Stimulated activated CD4-positive, alpha-beta T cell treated with anti-CD3 and anti-CD28 coated beads, Interleukin-2, amount 100 ng/mL, for 4 hours (primary cell): ENCODE measurements at places on chromosomes 13 and 19.

GRCh38 chr13:101673360-101674105 is 221.1 kb downstream of the ITGBL1 start:
- DNase-seq: no peak

- no peak for DNase-seq
Observed at GRCh38 chr19:56727677-56728076, 56.1 kb upstream of the ZNF835 start.

DNA sequence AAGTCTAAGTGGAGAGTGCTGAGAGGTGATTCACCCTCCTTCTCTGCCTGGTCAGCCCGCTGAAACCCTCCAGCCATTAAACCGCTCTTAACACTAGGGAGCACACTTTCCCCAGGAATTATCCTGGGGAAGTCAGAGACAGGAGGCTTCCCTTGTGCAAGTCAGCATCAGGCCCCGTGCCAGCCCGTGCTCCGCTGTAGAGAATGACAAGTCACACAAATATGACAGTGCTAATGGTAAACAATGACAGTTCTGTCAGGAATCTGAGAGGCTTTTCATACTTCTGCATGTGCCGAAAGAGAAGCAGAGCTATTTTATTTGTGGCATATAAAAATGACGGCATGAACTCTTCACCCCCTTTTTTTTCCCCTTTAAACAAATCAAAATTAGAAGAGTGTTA is 816.9 kb upstream of the SLC10A2 start:
- DNase-seq: no peak

DNA sequence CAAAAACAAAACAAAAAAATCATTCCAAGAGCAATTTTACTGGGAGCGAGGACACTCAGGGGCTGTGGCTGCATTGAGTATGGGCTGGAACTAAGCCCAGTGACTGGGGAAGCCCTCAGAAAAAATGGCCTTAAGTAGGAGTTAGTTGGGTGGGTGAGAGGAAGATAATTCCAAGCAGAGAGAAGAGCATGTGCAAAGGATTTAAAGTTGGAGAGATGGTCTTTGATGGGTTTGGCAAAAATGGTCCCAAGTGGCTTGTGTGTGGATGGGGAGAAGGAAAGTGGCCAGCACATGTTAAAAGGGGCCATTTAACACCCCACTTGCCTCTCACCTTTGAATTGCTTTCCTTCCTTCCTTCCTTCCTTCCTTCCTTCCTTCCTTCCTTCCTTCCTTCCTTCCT is 6.7 kb upstream of the CYP4F22 start:
- no peak for DNase-seq

DNA sequence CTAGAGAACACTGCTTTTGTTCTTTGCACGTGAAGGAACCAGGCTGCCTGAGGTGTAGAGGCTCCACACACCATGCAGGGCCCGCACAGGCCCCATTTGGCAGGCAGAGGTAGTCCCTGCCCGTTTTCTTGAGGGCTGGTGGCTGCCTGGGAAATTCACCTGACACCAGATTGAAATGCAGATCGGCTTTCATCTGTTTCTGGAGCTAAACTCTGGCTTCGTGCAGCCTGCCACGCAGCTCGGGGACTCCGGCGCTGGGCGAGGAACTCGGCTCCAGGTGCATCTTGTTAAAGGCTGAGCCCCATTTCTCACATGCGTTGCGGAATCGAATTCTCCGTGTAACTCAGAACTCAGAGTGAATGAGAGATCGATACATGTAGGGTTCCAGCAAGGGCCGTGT is 37.7 kb downstream of the ATP11A start:
- no peak for DNase-seq

- DNase-seq: no peak
Observed at GRCh38 chr19:49491030-49491803, 3.8 kb downstream of the RPL13A start.

GRCh38 chr13:109718726-109719125 is 67.7 kb downstream of the IRS2 start:
- DNase-seq: no peak

DNA sequence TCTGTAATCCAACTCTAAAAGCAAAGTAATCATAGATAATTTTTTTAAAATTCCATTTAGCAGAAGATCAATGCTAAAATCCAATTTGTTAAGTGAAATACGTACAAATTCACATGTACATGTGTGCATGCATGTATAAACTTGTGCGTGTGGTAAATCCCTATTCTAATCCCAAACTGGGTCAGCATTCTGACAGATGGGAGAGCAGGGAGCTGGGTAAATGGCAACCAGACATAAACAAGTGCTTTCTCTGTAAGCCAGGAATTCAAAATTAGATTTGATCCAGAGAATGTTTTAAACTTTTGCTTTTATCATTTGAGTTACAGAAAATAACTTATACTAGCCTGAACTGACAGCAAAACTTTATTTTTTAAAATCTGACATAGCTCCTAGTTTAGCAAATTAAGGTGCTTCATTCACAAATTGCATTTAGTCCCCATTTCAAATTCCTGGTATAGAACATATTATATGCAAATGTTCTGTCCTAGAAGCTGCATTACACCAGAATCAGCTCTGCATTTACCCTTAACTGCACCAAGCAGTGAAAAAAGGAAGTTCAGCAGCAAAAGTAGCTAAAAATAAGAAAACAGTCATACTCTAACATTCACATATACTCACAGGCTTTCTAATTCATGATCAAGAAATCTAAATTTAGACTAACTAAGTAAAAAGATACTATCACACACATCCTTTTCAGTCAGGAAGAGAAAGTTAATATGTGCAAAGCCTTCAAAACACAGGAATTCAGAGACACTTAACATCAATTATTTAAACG is 32.6 kb downstream of the UBL3 start:
- no peak for DNase-seq

DNA sequence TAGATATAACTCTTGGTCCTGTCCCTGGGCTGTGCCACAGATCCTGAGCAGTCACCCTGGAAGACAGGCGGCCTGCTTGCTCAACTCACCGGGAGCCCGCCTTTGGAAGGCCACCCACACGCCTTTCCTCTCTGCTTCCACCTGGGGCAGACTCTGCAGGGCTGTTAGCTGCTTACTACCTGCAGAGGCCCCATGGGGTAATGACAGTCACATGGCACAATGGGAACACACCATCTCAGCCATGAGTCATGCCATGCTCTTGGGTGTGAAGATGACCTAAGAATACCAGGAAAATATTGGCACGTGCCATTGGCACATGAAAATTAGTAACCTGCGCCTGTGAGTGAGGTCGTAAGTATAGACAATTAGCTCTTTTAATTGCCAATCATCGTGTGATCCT is 108.6 kb downstream of the COL4A2 start:
- DNase-seq: no peak

DNA sequence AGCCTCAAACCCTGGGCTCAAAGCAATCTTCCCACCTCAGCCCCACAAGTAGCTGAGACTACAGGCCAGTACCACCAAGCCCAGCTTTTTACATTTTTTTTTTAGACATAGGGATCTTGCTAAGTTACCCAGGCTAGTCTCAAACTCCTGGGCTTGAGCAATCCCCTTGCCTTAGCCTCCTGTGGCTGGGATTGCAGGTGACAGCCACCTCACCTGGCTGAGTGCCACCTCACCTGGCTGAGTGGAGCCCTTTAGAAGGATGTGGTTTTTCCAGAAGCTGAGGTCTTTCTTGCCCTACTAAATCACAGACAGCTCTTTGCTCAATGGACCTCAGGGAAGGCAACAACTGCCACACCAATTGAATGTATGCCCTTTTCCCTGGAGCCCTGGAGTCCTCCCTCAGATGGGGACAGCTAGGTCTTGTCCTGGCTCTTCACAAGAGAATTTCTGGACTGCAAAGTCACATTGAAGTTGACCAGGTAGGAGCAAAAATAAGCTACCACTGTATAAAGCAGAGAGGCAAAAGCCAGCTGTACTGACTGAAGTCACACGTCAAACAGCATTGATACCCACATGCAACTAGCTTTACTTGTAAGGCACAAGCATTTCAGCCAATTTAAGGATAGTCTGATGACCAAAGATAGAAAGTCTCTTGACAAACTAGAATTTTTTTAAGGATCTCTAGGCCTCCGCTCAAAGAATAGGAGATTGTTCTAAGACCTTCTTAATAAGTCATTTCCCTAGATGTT is 14.0 kb downstream of the PDX1 start:
- no peak for DNase-seq

DNA sequence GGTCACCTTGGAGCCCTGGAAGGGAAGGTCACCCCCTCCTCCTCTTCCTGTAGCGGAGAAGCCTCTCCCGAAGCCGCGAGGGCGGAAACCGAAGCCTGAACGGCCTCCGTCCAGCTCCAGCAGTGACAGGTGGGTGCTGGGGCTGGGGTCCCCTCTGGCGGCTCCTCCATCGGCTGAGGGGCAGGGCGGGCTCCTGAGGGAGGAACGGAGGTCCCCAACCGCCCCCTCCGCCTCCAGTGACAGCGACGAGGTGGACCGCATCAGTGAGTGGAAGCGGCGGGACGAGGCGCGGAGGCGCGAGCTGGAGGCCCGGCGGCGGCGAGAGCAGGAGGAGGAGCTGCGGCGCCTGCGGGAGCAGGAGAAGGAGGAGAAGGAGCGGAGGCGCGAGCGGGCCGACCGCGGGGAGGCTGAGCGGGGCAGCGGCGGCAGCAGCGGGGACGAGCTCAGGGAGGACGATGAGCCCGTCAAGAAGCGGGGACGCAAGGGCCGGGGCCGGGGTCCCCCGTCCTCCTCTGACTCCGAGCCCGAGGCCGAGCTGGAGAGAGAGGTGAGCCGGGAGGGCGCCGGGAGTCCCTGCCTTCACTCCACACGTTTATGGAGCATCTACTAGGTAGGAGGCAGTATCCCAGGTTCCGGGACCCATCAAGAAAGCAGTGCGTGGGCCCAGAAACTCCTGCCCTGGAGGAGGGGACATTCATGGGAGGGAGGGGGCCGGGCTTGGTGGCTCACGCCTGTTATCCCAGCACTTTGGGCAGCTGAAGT is 22.0 kb downstream of the HDGFL2 start:
- DNase-seq: no peak

DNA sequence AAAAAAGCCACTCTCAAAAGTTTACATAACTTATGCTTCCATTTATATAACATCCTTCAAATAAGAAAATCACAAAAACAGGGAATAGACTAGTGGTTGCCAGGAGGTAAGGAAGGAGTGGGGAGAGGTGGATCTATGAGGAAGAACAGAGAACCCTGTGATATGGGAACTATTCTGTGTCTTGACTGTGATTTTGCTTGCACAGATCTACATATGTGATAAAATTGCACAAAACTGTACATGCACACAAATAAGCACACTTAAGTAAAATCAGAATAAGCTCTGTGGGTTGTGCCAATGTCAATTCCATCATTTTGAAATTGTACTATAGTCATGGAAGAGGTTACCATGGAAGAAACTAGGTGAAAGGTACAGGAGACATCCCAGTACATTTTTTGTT is 121.6 kb upstream of the SGCG start:
- no peak for DNase-seq

GRCh38 chr13:95128045-95128643 is 173.1 kb downstream of the ABCC4 start:
- no peak for DNase-seq

DNA sequence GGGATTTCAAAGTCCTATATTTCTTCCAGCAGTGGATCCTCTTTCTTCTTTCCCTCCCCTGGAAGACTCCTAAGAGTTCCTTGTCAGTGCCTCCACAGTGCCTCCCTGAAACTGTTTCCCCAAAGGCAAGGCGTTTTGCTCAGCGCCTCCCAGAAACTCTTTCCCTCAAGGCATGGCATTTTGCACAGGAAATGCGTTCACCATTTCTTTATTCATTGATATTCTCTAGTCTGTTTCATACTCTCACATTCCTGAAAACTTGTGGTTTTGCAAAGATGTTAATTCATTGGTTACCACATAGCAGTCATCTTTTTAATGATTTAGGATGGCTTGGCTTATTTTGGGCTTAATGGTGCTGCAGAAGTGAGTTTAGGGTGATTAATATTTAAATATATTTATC is 177.3 kb upstream of the SLC10A2 start:
- DNase-seq: no peak

DNA sequence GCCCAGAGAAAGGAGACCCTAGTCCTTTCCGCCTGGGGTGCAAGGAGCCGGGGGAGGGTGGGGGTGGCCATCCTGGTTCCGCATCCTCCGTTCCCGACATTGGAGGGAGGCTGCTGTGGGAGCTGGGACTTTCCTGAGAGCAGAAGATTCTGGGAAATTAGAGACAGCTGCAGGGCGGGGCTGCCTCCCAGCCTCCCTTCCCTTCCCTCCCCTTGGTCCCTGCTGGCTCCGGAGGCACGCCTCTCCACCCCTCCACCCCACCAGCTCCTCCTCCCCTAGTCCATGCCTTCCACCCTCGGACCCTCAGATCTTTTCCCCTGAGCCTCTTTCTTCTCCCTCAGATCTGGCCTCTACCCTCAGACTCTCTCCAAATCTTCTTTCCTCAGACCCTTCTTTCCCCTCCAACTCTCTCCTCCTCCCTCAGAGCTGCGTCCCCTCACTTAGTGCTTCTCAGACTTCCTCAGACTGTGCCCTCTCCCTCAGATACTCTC is 3.1 kb upstream of the BCL3 start:
- DNase-seq: no peak

DNA sequence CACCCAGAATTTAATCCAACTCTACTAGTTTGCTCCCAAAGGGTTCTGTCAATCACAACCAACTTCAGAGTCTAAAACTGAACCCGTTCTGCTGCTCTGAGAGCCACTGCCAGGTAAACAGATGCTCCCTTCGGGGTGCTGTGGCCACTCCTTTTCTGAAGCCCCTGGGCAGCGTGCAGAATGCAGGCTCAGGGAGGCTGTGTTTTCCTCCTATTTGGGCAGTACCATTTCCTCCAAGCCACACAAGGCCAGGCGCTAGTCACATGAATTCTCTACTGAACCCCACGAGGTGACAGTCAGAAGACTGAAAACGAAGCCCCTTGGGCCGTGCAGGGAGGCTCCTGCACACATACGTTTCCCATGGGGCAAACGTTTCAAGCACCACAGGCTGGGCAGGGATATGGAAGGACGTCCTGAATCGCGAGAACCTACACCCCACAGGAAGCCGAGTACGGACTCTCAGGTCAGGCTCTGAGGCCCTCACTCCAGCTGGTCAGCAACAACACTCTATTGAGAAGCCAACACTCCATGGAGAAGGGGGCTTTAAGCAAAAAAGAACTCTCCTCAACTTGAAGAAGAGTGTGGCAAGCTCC is 71.8 kb downstream of the CCDC70 start:
- DNase-seq: no peak

GRCh38 chr19:18298601-18299000 is 17.2 kb upstream of the JUND start:
- no peak for DNase-seq

- DNase-seq: no peak
Observed at GRCh38 chr19:38666663-38667511, 19.4 kb downstream of the ACTN4 start.

GRCh38 chr13:67001363-67001762 is 228.8 kb downstream of the PCDH9 start:
- DNase-seq: no peak

GRCh38 chr13:44414716-44415115 is 41.1 kb downstream of the SERP2 start:
- DNase-seq: no peak

DNA sequence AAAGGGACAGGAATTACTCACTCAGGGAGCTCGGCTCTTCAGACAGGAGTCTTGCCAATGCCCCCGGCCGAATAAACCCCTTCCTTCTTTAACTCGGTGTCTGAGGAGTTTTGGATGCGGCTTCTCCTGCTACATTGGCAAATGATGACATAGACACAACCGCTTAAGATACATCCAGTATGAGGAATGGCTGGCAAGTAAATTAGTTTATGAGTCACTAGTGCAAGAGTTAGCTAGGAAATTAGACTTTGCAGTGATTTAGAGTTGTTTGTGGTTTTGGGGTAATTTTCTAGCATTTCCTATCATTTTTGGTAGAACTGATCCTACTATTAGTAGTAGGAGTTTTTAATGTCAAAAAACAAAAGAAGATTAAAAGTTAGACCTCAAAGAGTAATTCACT is 166.2 kb downstream of the SLITRK1 start:
- DNase-seq: no peak
